ENCODE measurements at places on chromosomes 7 and 10.

GRCh38 chr10:116768786-116769185, 26.4 kb upstream of the HSPA12A start:
- DNase-seq, result no peak

DNA sequence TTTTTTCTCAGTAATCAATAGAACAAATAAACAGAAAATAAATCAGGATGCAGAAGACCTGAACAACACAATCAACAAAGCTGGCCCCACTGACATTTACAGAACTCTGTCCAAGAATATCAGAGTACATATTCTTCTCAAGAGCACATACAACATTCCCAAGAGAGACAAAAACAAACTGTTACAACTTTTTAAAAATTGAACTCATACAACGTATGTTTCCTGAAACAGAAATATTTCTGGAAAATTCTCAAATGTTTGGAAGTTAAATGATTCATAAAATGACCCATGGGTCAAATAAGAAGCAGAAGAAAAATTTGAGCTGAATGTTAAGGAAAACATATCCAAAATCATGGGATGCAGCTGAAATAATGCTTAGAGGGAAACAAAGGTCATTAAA, 93.9 kb upstream of the VIPR2 start:
- no peak for DNase-seq

GRCh38 chr10:14384116-14384730, 53.5 kb upstream of the FRMD4A start:
- DNase-seq, result no peak

- no peak for DNase-seq
These were observed 256.7 kb upstream of the NPVF start for GRCh38 chr7:25485026-25485425.

DNA sequence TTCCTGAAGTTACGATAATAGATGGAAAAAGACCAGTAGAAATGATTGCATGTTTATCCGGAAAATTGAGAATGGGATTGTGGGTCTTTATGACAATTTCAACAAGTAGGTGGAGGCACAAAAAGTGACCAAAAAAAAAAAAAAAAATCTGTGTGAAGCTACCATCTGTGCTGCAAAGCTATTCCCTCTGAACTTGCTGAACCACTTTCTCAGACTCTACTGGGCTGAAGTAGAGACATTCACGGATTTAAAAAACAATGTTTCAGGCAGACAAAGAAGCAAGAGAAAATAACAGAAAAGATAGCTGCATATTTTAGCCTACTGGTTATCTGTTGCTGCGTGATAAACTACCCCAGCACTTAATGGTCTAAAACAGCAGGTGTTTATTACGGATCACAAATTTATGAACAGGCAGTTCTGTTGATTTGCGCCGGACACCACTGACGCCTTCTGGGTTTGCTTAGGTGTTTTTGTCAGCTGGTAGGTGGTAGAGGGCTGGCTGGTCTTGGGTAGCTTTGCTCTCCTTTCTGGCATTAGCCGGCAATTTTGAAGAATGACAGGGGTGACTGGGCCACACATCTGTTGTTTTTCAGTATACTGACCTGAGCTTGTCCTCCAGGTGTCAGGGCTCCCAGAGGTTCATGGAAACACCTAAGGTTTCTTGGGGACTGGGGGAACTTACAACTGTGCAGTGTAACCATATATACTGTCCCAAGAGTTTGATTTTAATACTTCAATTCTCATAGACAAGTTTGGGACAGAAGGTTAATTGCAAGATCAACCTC, 665.1 kb downstream of the CCSER2 start:
- DNase-seq, result no peak

GRCh38 chr10:29869593-29869992, 189.8 kb downstream of the JCAD start:
- no peak for DNase-seq

- DNase-seq, result no peak
These were observed 73.0 kb upstream of the BMPER start for GRCh38 chr7:33832271-33832721.

GRCh38 chr7:479115-479947, 40.3 kb downstream of the PDGFA start:
- no peak for DNase-seq

- no peak for DNase-seq
These were observed 66.7 kb upstream of the PDZD8 start for GRCh38 chr10:117441812-117442443.

GRCh38 chr7:28682801-28683200, 270.5 kb downstream of the CREB5 start:
- no peak for DNase-seq

GRCh38 chr7:39433550-39433949, 132.7 kb upstream of the YAE1 start:
- DNase-seq, result no peak

GRCh38 chr7:5578495-5578894, 154.9 kb upstream of the TNRC18 start:
- no peak for DNase-seq

DNA sequence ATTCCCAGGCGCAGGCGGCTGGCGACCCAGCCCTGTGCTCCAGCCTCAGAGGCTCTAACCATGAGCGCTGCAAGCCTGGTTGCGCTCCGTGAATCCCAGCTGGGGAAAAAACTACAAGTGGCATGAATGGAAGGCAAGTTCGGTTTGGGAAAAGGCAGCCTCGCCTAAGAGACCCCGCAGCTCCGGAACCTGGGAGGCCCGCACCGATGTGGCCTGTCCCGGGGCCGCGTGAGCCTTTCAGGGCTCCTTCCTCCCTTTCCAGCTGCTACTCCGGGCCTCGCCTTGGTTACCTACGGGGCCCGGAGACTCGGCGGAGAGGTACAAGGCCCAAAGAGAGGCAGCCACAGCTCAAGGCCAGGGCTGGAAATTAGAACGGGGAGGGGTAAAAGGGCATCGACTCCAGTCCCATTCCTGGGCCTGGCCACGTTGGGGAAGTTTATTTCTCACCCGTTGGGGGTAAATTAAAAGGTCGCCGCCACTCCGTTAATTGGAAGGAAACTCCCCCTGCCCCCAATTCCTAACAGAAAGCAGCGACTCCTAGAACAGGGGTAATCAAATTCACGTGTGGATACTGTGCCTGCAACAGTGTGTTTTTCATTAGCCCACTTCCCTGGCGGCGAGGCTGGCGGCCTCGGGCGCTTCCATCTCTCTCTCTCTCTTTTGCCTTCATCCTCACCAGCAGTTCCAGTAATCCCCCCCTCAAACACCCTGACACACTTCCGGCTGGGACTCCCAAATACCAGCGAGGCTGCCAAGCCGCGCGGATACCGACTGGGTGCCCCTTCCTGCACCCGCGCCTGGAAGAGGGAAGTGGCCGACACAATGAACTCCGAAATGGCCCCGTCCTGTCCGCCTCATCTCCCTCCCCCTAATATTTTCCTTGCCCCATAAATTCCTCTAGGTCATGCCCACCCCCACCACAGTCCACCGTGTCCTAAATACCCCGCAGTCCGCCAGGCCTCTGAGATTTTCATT, 1.5 kb upstream of the HOXA9 start:
- no peak for DNase-seq

DNA sequence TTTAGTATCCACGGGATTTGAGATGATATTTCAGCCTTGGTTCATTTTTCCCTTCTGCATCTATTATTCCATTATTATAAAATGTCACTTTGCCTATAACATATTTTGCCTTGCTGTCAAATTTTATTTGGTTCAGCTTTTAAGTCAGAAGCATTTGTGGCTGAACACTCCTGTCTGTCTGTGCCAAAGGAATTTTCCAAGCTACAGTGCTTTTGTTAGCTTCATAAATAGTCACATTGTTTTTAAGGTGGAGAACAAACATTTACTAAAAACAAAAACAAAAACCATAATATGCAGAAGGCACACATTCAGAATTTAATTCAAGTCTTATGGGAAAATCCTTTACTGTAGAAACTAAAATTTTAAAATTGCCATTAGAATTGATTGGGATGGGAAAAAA, 33.8 kb upstream of the ELMO1 start:
- no peak for DNase-seq

DNA sequence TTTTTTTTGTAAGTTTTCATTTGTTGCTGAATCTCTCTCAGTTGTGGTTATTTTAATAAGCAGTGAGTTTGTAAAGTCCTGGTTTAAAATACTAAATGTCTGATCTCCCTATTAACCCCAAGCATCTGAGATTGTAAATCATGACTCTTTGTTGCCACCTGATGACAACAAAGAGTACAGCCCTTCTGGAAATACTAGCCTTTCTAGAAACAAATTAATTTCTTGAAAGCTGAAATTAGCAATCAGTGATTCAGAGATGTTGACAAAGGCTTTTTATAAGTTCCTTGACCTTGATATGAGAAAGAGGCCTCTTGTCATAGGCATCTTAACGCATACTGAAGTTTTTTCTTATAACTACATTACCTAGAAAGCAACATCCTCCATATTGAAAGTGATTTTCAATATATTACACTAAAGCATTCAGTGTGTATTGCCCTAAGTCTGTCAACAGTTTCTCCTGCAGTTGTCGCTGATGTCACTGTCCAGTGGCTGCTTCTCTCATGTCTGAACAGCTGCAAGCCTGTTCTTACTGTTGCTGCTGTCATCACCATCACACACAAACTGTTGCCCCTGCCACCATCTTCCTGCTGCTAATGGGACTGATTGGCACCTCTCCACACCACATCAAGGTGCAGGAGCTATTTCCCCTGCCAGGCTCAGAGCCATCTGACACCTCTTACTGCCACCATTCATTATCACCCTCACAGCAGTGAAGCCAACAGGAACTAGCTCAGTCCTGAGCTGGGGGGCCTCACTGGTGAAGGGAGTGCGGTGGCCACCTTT, 95.1 kb upstream of the LRGUK start:
- no peak for DNase-seq

GRCh38 chr10:132716691-132717490, 69.1 kb downstream of the NKX6-2 start:
- no peak for DNase-seq

DNA sequence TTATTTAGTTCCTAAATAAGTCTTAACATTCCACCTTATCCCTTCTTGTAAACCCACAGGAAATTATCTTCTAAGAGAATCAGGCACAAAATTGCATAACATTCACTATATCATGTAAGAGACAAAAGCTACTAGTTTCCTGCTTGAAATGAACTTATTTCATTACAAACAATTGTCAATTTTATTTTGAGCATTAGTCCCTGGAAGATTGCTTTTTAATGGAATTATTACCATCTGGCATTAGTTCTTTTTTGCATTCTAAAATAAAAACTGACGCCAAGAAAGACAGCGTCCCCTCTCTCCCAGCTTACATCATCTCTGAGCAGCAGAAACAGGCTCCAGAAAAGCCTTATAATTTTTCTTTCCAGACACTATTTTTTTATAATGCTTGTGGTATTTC, 121.8 kb downstream of the NOC3L start:
- DNase-seq, result no peak

- DNase-seq, result no peak
These were observed 63.4 kb downstream of the RNF32 start for GRCh38 chr7:156703773-156704482.

- no peak for DNase-seq
These were observed 63.1 kb upstream of the DUSP5 start for GRCh38 chr10:110434489-110435096.

DNA sequence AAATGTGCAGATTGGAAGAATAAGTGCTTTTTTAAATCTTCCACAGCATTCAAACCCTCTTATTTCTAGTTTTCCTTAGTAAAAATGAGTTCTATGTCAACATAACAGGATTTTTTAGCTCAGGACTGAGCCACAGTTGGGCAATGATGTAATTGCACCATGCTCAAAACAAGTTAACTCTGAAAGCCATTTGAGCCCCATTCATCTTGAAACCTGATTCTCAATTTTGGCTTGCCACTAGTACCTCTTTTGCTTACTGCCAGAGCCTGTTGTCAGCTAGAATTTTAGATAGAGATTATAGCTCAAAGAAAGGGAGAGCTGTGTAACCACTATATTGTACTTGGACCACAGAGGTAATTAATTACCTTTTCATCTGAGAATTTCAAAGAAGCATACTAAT, 1028.5 kb upstream of the PHF14 start:
- no peak for DNase-seq

DNA sequence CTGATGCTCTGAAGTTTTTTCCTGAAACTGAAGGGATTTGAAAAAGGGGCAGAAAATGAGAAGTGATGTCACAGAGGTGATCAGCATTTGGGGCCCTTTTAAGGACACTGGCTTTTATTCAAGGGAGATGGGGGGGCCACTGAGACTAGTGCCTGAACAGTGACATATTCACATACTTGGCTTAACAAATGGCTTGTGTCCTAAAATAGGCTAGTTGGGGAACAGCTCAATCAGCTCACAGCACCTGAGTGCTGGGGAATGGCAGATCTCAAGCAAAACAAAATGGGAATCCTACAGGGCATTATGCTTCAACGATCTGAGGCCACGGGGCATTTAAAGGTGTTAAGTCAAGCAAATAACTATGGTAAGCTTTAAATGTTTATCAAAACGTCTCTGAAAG, 90.1 kb downstream of the UBE2H start:
- DNase-seq, result no peak

GRCh38 chr10:118569882-118570252, 25.6 kb downstream of the PRLHR start:
- no peak for DNase-seq

DNA sequence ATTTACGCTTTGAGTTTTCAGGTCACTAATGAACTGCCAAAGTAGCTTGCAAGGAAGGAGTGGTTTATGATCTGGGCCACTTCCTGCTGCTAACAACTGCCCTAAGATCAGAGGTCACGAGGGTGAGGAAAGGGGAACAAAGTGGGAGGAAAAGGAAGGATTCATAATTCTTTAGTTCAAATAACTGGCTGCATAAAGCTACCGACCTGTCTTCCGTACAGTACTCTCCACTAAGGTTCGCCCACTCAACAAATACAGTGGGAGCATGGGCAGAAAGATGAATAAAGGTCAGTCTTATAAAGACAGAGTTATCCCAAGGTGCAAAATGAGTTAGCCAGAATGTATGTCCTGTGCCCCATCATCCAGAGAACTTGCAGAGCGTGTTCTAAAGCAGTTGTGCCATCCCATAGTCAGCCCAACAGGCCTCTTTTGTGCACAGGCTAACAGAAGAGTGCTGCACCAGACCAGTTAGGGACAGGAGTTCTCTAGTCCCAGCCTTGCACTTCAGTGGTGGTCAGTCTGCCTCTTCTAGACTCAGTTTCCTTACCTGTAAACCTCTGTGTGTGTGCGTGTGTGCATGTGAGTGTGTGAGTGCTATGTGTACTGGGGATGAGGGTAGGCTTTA, 65.9 kb downstream of the CREB3L2 start:
- DNase-seq, result peak; percentile 4
